ENCODE measurements at places on chromosomes 1 and 21.
A peak's percentile ranks its signal among the peaks of the same experiment; 100 is the strongest.

DNA sequence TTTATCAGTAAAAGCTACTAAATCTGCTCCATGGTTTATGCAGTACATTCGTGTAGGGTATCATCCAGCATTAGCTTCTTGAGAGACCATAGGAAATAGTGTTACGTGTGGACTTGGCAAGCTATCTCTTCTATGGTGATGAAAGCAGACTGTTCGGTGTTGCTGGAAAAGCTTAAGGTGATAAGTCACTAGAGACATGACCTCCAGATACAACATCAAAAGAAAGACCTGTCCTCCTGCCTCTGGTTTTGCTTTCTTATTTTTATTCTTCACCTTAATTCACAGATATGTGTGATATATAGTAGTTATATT lies 53.5 kb upstream of the S1PR1 start:
- no peak for DNase-seq

- DNase-seq: no peak
Observed at GRCh38 chr1:22437573-22437972, 14.1 kb upstream of the ZBTB40 start.

DNA sequence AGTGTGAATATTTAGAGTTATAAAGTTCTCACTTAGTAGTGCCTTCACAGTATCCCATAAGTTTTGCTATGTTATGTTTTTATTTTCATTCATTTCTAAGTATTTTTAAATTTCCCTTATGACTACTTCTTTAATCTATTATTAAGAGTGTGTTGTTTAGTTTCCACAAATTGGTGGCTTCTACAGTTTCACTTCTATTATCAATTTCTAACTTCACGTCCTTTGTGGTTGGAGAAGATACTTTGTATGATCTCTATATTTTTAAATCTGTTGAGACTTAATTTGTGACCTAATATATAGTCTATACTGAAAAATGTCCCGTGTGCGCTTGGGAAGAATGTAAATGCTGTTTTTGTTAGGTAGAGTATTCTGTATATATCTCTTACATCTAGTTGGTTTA lies 11.7 kb downstream of the CHIA start:
- DNase-seq: no peak

GRCh38 chr1:64006276-64007051 lies 197.0 kb upstream of the UBE2U start:
- DNase-seq: peak; percentile 7

DNA sequence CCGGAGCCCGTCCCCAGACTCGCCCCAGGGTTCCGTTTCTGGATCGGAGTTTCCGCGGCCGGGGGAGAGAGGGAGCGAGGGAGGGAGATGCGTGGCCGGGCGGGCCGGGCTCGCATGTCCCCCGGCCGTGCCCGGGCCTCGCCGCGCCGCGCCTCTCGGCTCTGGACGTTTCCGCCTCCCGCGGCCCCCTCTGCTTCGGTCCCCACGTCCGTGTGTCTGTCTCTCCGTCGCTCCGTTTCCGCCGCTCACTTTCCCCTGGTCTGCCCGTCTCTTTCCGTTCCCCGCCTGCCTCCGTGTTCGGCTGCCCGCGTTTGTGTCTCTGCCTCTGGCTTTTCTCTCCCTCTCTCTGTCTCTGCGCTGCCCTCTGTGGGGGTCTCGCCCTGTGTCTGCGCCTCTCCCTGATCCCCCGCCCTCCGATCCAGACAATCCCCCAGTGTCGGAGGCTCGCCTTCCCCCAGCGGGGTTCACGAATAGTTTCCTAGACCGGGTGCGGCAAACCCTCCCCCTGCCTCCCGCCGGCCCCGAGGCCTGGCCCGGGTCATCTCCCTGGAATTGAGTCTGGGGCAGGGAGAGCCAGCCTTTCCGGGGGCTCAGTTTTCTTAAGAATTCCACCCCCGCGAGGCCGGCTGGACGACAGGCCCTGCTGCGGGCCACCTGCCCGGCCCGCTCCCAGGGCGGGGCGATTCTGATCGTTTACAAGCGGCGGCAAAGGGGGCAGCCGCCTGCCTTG lies 735 bp downstream of the NBL1 start:
- peak; percentile 72 for DNase-seq

DNA sequence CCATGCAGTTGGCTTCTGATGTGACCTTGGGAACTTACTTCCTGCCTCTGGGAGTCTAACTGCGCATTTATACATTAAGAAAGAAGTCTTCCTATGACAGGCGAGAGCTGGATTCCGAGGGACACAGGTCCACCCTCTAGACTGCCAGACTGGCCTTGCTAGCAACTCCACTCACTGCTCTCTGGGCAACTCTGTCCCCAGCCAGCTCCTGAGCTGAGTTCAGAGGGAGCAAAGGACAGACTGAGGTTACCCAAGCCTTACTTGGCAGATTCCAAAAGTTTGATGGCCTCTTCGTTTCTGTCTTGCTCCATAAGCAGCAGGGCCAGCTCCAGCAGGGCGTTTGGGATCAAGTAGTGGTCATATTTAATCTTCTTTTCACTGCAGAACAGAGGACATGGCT lies 41.8 kb downstream of the TTC39A start:
- no peak for DNase-seq

- no peak for DNase-seq
Observed at GRCh38 chr1:112711670-112712069, 3.5 kb downstream of the PPM1J start.

- DNase-seq: no peak
Observed at GRCh38 chr1:1925437-1926345, 6.6 kb upstream of the TMEM52 start.

DNA sequence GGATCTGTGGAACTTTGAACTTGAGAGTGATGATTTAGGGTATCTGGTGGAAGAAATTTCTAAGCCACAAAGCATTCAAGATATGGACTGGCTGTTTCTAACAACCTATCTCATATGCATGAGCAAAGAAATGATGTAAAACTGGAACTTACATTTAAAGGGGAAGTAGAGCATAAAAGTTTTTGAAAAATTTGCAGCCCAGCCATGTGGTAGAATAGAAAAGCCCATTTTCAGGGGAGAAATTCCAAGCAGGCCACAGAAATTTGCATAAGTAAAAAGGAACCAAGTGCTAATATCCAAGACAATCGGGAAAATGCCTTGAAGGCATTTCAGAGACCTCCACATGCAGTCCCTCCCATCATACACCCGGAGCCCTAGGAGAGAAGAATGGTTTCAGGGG lies 15.7 kb downstream of the RIIAD1 start:
- no peak for DNase-seq

DNA sequence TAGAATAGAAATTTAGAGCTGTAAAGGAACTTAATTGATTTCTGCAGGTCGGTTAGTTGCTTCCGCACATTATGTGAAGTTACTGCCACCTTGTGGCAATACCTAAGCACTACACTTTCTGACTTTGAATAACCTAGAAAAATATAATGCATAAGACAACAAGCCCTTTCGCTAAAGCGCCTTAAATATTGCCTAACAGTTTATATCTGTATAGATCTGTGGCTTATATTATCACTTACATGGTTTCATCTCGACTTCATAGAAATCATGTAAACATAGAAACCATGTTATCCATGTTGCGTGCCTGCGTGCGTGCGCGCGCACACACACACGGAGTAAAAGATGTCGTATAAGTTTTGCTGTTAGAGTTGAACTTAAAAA lies 10.9 kb upstream of the IFI16 start:
- DNase-seq: peak; percentile 49

GRCh38 chr1:206847337-206847834 lies 18.0 kb upstream of the IL20 start:
- DNase-seq: no peak

GRCh38 chr1:212285685-212286555 lies 710 bp downstream of the PPP2R5A start:
- peak; percentile 77 for DNase-seq

GRCh38 chr1:2104621-2105427 lies 54.6 kb downstream of the PRKCZ start:
- DNase-seq: no peak

- DNase-seq: no peak
Observed at GRCh38 chr1:211490038-211490678, 1.8 kb downstream of the RD3 start.

GRCh38 chr1:14968251-14968851 lies 185.2 kb upstream of the TMEM51 start:
- no peak for DNase-seq

- no peak for DNase-seq
Observed at GRCh38 chr1:119086830-119087229, 53.6 kb downstream of the WARS2 start.

DNA sequence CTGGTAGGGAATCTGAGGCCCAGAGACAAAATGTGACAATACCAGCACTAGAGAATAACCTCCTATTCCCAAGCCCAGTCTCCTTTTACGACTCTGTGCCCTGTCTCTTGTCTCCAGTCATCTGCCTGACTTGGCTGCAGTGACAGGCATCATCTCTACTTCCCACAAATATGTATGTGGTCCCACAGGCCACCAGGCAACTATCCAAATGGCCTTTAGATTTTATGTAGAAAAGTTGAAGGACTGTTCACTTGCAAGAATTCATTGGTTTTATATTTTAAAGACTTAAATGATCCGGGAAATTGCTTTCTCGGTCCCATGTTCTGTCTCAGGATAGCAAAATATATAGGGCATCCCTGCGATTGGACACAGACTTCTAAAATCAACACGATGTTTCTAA lies 11.6 kb downstream of the KRTAP24-1 start:
- DNase-seq: no peak

- DNase-seq: no peak
Observed at GRCh38 chr1:229363723-229364122, 20.9 kb upstream of the CCSAP start.

DNA sequence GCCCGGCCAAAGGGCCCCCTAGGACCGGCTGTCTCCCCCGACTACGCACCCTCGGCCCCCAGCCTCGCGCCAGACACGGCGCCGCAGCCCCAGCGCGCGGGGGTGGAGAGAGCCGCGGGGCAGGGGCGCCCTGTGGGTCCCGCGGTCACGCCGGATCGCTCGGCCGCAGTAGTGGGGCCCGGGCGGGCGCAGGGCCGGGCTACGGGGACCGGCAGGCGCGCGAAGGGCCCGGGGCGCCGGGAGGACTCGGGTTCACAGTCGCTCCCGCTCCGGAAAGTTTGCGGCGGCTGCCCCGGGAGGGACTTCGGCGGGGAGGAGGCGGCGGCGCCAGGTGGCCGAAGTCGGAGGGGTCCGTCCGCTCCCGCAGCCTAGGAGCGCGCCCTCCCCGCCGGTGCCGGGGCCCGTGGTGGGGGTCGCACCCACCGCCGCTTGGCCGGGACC lies 7.1 kb upstream of the ZNF669 start:
- peak; percentile 18 for DNase-seq

GRCh38 chr1:92817986-92818764 lies 13.7 kb upstream of the RPL5 start:
- peak; percentile 23 for DNase-seq

- DNase-seq: no peak
Observed at GRCh38 chr1:220747437-220748088, 559 bp upstream of the MTARC2 start.

GRCh38 chr21:41142051-41142795 lies 25.7 kb upstream of the BACE2 start:
- DNase-seq: no peak

- no peak for DNase-seq
Observed at GRCh38 chr1:15915991-15916390, 59.9 kb downstream of the ZBTB17 start.

DNA sequence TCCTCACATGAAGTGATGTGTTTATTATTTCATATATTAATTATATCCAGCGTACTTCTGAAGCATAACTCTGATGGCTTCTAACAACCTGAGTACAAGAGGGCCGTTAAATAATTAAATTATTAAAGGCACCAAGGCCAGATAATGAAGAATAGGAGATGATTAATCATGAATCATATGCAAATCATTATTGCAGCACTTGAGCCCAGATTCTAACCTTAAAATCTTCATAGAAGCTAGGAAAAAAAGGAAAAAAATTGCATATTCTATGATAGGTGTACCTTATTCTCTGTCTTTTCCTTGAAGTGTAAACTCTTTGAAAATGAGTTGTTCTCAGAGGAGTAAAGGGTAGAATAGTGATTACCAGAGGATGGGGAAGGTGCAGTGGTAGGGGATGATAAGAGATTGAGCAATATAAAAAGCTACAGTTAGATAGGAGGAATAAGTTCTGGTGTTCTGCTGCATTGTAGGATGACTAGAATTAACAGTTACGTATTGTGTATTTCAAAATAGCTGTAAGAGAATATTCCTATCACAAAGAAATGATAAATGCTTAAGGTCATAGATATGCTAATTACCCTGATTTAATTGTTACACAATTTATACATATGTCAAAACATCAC lies 51.1 kb downstream of the SWT1 start:
- no peak for DNase-seq

- no peak for DNase-seq
Observed at GRCh38 chr1:188432427-188432826, 1603.7 kb downstream of the PLA2G4A start.

DNA sequence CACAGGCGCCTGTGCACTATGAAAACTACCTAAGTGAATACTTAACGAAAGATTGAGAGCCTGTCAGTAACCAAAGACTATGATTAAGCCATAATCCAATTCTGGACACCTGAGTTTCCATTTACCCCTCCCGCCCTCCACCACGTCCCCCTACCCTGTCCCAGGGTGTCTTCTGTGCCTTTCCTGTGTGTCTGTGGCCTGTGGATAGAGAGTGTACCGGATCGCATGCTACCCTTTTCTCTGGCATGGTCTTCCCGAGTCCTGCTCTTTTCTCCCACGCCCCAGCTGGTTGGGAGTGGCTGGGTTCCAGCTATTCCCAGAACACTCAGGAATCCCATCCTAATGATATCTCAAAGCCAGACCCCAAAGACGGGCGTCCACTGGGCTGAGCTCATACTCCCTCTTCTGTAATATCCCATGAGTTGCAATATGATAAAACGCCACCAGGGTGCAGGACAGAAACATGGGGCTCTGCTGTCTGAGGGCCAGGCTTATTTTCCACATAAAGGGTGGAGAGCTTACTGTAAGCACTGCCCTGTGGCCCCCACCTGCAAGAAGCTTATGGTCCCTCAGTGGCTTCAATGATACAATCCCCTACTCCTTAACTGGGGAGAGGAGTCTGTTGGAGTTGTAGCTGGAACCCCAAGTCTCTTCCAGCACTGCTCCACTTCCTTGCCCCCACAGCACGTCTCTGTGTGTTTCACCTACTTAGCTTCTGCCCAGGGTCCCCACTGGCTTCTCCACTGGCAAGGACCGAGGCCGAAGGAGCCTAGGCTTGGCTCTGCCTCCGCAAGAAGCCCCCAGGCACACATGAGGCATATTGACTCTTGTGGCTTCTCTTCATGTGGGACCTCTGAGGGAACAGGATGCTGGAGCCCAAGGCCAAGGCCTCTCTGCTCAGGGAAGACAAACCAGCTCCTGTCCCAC lies 17.6 kb upstream of the ALX3 start:
- DNase-seq: peak; percentile 60

GRCh38 chr1:60427194-60427593 lies 353.6 kb upstream of the C1orf87 start:
- DNase-seq: no peak
